ENCODE measurements at places on chromosomes 2 and 18. TPM values are rescaled to one million over a fixed set of nuclear protein-coding genes. Genes with fewer than 3 reads are reported as not detected.

Gene CYP1B1
- 6.9 TPM for total RNA-seq

Gene DSG3
- not detected for total RNA-seq

Gene PRKAG3
- not detected for total RNA-seq

Gene DNAJC5G
- total RNA-seq: not detected

Gene GPAT2
- 37.9 TPM for total RNA-seq

Gene UGT1A10
- total RNA-seq: not detected
